ENCODE measurements at places on chromosomes 7 and 10.

GRCh38 chr10:5959581-5960069, 17.7 kb downstream of the IL15RA start:
- peak; percentile 58 for DNase-seq

DNA sequence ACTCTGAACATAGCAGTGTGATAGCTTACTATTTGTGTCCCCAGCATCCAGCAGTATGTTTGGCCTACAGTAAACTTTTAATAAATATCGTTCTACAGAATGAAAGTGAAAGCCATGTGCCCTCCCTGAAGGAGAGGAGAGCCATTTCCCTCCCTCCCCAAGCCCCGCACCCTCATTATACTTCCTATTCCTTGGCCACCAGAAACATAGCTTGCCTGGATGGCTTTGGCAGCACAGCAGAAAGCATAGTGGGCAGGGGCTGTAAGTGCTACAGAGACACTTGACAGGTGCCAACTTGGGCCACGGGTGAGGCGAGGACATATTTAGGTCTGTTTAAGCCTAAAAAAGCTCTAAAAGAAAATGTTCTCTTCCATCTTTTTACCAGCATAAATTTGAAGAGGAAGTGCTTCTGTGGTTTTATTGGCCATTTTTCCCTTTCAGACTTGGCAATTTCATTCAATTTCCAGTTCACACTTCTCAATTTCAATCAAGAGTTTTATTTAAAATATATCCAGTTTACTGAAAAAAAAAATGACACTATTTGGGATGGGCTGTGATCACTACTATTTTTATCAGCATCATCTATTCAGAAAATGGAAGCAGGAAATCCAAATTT, 12.7 kb downstream of the HHEX start:
- no peak for DNase-seq

DNA sequence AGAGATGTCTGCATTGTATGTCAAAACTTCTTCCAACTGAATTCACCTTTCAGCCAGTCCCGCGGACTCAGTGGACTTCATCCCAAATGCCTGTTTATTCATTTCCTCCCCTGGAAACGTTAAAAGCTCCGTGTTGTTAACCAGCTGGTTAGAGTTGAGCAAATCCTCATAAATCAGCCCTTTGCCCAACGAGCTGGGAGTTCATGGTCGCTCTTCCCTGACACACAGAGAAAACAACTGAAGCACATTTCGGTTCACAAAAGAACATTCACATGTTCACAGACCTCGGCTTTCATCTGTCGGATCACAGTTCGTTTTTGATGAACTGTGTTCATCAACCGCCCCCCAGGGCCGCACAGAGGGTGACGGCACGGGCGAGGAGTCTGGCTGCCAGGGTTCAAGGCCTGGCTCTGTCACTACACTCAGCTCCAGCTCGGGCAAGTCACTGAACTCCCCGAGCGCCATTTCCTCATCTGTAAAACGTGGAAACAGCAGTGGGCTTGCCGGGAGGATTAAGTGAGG, 62.6 kb downstream of the GLI3 start:
- no peak for DNase-seq

- no peak for DNase-seq
These were observed 634.2 kb upstream of the COBL start for GRCh38 chr7:51950813-51951212.

GRCh38 chr7:82444220-82444909, 788 bp upstream of the CACNA2D1 start:
- no peak for DNase-seq

- no peak for DNase-seq
These were observed 41.3 kb downstream of the CUBN start for GRCh38 chr10:17088118-17088806.

- DNase-seq, result no peak
These were observed 65.3 kb downstream of the C1GALT1 start for GRCh38 chr7:7247658-7248057.

GRCh38 chr10:77157248-77158019, 480.2 kb downstream of the KCNMA1 start:
- DNase-seq, result no peak

DNA sequence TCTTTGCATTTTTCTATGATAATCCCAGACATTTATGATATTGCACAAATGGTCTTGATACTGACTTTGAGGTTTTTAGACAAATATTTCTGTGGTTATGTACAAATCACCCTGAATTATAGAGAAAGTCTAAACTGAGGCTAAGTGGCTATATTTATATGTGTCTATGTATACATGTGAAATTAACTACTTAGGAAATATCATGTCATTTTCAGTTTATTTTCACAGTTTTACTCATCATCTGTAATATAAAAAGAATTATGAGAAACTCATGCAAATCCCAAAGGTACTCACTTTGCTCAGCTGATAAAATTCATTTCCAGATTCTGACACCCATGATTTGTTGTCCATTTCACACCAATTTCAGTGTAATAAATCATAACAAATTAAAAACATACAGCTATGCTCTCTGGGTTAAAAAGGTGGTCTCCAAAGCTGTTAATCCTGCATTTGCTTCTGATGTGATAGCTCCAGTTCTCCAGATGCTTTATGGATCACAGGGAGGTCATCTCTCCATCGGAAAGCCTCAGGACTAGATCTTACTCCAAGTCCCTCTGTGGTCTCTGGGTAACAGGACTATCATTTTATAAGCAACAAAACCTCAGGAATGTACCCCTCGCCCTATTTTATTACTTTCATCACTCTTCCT, 673.9 kb downstream of the PARD3 start:
- no peak for DNase-seq

- no peak for DNase-seq
These were observed 12.9 kb upstream of the TMEM26 start for GRCh38 chr10:61465901-61466632.

DNA sequence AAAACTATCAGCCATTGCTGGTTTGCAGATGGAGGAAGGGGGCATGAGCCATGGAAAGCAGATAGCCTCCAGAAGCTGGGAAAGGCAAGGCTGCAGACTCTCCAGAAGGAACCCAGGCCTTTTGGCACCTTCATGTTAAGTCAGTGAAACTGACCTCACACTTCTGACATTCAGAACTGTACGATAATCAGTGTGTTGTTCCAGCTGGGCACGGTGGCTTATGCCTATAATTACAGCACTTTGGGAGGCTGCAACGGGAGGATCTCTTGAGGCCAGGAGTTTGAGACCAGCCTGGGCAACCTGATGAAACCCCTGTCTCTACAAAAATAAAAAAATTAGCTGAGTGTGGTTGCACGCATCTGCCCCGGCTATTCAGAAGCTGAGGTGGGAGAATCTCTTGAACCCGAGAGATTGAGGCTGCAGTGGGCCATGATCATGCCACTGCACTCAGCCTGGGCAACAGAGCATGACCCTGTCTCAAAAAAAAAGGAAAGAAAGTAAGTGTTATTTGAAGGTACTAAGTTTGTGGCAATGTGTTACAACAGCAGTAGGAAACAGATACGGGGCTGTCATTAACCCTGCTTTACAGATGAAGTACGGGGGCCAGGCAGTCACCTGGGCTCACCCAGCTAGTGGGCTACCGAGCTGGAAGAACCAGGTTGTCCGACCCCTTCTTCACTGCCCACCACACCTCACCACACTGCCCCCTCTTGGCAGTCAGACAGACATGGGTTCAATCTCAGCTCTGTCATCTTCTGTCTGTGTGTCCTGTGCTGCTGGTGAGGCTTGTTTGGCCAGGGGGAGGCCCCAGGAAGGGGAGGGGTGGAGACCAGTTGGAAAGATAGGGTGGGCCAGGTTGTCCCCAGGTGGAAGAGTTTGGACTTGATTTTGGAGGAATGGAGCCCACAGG, 18.3 kb downstream of the CHST3 start:
- no peak for DNase-seq

DNA sequence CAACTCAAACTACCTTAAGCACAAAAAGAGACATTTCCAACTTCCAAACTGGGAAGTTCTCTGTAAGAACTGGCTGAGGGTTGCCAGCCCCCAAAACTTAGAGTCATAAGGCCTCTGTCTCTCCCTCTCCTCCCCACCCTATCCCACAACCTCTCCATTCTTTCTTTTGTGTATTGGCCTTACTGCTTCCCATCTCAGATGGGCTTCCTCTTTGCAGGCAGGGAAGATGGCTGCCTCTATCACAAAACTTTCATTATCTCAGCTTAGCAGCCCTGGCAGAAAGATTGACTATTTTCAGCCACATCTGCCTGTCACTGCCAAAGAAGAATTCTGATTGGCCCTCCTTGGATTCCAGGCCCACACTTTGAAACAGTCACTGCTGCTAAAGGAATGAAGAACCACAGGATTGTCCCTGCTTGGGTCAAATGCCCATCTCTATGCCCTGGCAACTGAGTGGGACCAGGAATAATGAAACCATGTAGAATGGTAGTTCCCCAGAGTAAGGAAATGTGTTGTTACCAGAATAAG, 58.0 kb upstream of the PRKAR2B start:
- no peak for DNase-seq

DNA sequence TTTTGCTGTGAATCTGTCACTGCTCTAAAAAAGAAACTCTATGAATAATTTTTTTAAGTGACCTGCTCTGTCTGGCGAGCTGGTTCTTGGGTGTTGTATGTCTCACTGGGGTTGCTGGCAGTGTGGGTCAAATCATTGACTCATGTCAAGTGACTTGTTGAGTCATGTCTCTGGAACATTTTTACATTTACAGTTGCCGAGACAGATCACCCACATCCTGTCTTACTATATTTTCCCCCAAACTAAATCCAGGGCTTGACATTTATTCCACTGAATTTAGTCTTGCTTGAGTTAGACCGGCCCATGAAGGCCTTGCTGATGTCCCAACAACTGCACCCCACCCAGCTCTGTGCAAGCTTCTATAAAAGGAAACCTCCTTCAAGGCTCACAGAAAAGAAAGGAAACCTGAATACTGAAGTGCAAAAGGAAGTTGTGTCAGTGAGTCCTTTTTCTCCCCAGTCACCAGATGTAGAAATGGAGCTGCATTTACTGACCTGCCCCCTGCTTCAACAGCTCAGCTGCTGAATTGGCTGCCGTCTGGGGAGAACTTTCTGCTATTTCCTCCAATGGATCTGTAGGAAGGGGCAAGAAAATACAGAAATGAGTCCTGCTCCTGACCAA, 290.3 kb downstream of the TNS3 start:
- DNase-seq, result no peak

GRCh38 chr7:84136336-84136735, 58.3 kb downstream of the SEMA3A start:
- no peak for DNase-seq

DNA sequence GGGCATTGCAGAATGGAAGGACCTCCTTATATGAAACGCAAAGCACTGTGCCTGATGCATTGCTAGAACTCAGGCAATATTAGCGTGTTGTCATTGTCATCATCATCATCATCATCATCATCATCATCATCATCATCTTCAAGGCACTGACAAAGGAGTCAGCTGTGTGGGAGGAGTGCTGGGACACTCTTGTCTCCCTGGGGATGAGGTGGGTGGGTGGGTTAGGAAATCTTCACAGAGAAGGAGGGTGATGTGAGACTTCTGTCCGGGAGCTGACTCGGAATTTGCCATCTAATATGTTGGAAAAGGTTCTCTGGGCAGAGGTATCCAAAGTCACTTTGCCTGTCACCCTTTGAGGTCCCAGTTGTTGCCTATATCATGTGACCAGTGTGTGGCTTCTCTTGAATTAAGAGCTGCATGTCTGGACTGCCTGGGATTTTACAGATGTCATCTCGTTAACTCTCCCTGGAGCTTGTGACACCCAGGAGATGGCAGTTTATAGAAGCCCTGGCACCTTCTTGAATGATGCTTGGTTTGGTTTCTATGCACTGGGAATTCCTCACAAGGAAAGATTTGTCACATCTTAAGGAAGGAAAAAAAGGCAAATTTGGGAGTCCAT, 7.1 kb downstream of the HTRA1 start:
- DNase-seq, result no peak

GRCh38 chr7:16278167-16278787, 143.1 kb downstream of the CRPPA start:
- no peak for DNase-seq

DNA sequence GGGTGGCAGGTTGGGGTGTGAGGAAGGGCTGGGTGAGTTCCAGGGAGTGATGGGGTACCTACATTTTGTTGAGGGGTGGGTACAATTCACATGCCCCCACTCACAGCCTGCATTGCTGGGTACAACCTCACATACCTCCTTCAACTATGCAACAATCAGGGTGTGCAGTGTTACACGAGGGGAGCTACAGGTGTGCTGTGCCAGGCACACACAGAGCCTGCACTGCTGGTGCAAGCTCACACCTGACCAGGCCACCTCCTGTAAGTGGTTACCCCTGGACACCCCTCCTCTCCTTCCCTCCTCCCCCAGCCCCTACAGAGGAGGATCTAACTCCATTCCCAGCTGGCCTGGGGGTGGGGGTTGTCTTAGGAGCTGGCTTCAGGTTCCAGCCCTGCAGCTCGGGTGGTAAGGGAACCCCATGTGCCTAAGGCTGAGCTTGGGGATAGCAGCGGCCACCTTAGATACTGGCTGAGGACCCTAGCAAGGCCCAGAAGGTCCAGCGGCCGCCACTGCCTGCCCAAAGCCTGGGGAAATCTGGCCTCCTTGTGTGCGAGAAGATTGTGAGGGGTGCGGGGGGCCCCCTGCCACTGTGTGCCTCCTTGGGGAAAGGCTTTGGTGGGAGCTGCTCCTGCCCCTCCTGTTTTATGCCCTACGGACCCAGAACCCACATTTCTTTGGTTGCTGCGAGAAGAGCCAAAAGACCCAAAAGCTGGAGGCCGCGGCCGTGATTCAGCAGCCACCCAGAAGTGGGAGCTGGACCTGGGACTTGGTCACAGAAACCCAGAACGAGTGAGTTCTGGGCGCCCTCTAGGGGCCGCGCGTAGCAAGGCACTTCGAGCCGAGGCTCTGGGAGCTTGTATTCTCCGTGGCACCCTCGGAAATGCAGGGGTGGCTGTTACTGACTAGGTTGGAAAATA, 10.8 kb downstream of the TLX1 start:
- peak; percentile 94 for DNase-seq

- DNase-seq, result no peak
These were observed 109.8 kb upstream of the NOBOX start for GRCh38 chr7:144513334-144513733.

GRCh38 chr7:322111-322671, 32.2 kb downstream of the FOXL3 start:
- peak; percentile 92 for DNase-seq

DNA sequence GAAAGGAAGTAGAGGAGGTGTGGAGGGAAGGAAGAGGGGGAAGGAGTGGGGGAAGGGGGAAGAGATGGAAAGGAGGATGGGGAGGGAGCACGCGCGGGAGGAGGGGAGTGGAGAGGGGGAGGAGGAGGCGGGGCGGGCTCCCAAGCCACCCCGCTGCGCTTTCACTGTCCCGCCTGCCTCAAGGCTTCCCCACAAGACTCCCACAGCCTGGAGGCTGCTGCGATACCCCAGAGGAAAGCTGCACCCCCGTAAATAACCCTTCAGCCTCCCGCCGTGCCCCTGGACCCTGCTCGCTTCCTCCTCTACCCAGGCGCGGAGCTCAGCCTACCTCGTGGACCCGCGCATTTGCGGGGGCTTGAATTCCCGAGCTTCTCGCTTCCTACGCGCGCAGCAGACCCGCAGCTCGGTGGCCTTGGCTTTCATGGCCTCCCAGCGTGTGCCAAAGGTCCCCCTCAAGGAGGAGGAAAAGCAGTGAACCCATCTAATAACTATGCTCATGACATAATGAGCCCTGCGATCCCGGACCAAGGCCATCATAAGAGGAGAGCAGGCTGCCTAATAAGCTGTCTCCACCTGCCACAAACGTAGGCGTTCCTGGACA, at the start of gene C10orf67:
Gene C10orf67, minus strand, starts transcription at position 557 of the 601 bp plus-strand sequence. Its CDS starts 23 bp downstream, at position 534.
- DNase-seq, result no peak
